ENCODE measurements at places on chromosomes 3 and 15.

DNA sequence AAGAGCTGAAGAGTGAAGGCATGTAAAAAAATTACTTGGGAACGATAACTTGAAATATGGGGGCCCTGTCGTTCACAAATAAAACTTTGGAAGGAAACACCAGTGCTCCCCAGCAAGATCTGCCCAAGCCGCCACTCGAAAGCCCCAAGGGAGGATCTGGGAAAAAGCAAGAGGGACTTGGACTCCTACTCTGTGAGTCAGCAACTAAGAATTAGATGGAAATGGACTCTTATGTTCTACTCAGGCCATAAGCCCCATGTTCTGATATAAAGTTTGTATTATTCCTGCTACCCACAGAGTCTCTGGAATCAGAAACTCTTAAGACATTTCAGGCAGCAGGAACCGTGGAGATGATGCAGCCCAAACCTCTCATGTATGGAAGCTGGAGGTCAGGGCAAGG is 75.7 kb downstream of the ITGB5 start:
- no peak for DNase-seq

DNA sequence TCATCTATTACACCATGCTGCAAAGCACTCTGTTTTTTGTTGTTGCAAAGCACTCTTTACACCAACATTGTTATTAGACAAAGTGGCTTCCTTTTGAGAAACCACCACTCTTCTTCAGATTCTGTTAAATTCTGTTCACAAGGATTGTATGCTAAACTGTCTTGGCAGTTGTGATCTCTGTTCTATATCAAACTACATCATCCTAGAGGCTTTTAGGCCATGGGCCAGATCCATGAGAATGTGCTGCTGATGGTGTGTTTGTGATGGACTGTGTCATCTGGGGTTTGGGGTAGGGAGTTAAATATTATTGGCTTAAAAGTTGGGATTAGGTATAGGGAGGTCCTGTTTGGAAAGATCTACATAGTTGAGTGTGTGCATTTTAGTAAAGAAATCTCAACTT is 229.8 kb downstream of the GAP43 start:
- no peak for DNase-seq

DNA sequence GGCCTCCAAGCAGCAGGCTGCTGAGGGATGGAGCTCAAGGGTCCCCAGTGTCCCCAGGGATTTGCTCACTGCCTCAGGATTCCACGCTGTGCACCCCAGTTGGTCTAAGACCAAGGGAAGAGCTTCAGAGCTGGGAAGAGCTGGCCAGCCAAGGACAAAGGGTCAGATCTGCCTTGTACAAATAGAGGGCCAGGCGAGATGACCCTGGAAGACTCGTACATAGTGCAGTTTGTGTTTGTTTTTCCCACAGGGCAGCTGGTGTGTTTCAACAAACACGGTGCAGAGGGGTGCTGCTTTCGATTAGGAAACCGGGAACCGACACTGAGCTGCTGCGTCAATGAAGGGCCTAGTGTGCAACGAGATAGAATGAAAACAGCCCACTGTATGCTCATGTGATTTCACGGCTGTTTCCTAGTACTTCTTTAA is 56.1 kb upstream of the TRPM1 start:
- DNase-seq: peak; percentile 56

DNA sequence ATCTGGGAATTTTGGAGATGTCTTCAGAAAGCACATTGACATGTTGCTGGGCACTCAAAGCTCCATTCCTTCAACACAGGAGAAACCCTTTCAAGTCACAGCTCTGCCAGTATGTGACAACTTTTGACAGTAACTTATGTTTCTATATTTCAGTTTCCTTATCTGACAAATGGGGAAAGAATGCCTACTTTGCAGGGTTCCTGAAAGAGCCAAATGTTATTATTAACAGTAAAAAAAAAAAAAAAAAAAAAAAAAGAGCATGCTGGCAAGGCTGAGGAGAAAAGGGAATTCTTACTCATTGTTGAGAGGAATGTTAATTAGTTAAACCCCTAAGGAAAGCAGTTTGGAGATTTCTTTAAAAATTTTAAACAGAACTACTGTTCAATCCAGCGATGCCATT is 272.5 kb upstream of the TGFBR2 start:
- no peak for DNase-seq

GRCh38 chr15:38163658-38164057 is 89.0 kb upstream of the SPRED1 start:
- no peak for DNase-seq

GRCh38 chr3:69240651-69241568 is 118.5 kb upstream of the LMOD3 start:
- DNase-seq: no peak

DNA sequence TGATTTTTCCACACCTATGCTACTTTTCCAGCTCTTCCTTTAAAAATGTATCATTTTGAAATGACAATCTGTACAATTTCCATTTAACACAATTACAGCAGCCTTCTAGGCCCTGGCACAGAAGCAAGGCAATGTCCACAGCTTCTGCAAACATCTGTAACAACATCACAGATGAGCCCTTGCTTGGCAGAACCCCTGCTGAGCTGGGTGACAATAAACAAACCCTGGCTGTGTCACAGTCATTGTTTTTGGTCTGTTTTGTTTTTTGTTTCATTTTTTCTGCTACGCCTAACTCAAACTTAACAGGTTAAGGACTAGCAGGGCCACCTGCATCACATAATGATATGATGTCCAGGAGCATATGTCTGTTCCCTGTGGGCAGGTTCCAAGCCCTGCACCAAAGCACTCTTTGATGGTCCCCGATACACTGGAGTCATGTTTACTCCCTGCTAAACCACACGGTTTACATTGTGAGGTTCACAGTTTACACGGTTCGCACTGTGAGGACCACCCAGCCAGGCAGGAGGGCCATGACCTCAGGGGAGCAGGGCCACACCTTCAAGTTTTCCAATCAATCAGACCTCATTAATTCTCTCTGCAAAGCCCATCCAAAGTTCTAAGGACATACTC is 186.8 kb upstream of the CHRNA7 start:
- no peak for DNase-seq

DNA sequence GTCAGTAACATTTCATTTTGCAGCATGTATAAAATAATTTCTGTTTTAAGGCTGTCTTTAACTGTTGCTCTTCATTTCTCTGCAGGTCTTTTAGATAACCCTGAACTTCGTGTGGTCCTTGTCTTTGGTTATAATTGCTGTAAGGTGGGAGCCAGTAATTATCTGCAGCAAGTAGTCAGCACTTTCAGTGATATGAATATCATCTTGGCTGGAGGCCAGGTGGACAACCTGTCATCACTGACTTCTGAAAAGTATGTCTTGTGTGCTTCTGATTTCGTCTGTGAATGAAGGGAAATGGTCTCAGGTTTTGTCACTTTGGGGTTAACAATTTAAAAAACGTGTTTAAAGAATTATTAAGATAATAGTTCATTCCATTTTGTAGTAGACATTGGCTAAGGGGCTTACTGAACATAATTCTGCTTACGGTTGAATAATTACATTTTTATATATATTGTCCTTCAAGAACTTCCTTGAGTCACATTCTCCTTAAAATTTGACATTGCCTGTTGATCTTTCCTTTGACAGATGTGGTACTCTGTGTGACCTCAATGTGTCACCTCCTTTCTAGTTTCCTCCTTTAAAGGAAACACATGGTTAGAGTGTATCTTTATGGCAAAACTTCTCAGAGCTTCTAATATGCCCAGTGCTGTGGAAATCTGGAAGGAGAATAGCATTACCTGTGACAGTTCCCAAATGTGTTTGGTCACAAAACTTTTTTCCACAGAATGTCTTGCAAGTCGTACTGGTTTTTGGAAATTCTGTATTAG is 26.3 kb downstream of the FBXO22 start:
- no peak for DNase-seq

DNA sequence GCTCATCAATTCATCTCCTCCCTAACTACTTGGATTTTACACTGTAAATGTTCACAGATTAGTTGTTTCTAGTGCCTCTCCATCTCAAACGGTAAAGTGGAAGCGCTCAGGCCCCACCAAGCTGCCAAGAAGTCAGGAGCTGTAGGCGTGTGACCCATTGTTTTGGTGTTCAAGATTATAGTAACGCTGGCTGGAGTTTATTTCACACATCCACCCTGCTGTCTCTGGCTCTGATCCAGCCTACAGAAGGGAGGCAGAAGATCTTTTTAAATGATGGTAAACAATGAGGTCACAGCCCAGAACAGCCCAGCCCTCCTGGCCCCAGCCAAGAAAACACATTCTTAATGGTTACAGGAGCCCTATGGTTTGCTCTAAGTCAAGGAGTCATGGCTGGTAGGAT is 25.7 kb upstream of the GALNT15 start:
- peak; percentile 82 for DNase-seq

DNA sequence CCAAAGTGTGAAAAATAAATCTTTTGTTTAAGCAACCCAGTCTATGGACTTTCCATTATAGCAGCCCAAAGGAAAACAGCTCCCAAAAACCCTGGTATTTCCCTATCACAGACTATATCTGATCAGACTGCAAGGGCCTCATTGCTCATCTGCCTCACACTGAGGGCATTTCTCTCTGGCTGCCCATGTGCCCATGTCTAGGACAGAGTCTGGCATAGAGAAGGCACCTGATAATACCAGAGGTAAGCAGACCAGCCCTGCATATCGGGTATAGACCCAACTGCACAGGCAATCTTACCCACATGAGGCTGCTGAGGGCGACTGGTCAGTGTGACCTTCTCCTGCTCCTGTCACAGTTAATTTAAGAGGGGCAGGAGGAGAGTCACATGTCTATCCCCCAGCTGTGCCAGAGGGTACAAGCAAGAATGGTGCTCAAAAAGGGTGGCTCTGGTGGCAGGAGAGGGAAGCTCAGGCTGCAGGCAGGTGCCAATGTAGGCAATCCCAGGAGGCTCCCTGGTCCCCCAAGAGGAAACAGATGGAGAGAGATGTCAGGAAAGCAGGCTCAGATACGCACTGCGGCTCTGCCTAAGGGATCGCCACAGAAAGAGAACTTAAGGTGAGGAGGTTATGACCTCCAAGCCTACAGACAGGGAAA is 3.1 kb downstream of the CSRNP1 start:
- no peak for DNase-seq

GRCh38 chr3:165549037-165549436 is 288.2 kb downstream of the BCHE start:
- no peak for DNase-seq

- no peak for DNase-seq
Observed at GRCh38 chr3:112633191-112633590, 7.8 kb downstream of the CCDC80 start.

GRCh38 chr3:112115161-112115739 is 17.8 kb downstream of the GCSAM start:
- no peak for DNase-seq

GRCh38 chr3:190877925-190878324 is 15.4 kb upstream of the GMNC start:
- no peak for DNase-seq

- peak; percentile 49 for DNase-seq
Observed at GRCh38 chr15:73838831-73839426, 34.4 kb upstream of the TBC1D21 start.

DNA sequence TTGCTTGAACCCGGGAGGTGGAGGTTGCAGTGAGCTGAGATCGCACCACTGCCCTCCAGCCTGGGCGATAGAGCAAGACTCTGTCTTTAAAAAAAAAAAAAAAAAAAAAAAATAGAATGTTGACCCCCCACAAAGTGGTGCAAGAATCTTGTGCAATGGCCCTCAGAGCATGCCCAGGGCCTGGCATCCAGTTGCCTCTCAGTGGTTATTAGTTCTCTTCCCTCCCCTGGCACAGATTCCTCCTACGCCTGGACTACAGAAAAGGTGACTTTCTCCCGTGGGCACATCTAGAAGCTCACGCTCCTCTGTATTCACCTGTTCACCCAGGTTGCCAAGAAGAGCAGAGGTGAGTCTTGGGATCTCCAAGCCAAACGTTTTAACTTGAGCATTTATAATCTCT is 36.7 kb downstream of the ACSBG1 start:
- no peak for DNase-seq

GRCh38 chr15:88656760-88657221 is 18.0 kb downstream of the ISG20 start:
- DNase-seq: no peak

GRCh38 chr15:69298697-69299441 is at the start of gene PAQR5:
TSS of gene PAQR5 (plus strand) at chr15:69298912. CDS start at chr15:69360081, 61,169 bp downstream.
- peak; percentile 25 for DNase-seq

- no peak for DNase-seq
Observed at GRCh38 chr15:93270937-93271467, 182.0 kb upstream of the RGMA start.

DNA sequence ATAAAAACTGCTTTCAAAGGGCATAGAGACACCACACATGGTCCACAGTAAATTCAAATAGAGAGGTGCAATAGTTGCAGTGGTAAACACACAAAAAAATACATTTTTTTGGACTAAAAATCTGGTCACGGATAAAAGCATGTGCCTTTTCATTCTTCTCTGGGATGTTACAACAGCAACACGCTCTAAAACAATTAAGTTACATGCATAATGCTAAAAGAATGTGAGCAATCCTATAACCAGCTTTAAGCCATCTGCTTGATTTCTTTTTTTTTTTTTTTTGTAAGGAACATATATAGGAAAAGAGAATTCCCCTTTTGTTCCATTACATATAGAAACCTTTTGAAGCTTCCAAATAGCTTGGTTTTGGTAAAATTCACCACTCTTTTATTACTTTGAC is 20.0 kb downstream of the WNT5A start:
- no peak for DNase-seq

GRCh38 chr15:62430552-62430951 is 265.5 kb upstream of the C2CD4B start:
- DNase-seq: no peak

DNA sequence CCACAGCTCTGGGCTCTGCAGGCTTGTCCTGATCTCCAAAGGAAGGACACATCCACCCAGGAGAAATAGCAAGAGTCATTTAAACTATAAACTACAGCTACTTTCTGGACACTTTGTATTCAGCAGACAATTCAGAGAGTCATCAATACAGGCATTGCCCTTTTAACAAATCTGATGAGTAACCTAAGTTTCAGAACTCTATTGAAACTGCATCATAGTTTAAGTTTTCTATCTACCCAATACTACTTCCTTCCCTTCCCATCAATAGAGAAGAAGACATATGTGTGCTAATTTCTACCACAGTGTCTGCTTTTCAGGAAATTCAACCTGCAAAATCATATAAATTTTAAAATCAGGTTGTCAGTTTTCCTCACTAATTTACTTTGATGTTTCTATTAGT is 736.5 kb downstream of the IGSF11 start:
- no peak for DNase-seq

DNA sequence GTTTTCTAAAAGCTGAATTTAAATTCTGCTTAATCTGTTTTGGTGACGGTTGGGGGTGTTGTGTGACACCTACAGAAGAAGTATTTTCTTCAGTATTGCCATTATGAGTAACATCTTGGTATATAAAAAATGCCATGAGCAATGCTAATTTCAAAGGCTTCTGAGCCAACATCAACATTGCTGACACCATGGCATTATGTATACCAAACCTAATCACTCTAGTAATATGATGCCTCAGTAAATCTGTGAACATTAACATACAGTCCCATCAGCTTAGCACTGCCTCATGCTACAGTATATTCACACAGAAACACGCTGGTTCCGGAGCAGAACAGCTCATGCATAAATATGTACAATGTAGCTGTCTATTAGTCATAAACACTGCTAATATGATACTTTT is 75.8 kb downstream of the ZPLD1 start:
- DNase-seq: no peak

All from ovary (tissue), 10 donors.